ENCODE measurements at places on chromosomes 13 and 19.

GRCh38 chr13:36992362-36992761 is 6.8 kb downstream of the ALG5 start:
- DNase-seq = no peak

- no peak for DNase-seq
These were observed 8.9 kb downstream of the ZC3H4 start for GRCh38 chr19:47104680-47105079.

- DNase-seq = no peak
These were observed 407 bp downstream of the RAB3A start for GRCh38 chr19:18203408-18203862.

GRCh38 chr13:45817833-45818232 is 33.7 kb downstream of the SIAH3 start:
- DNase-seq = no peak

GRCh38 chr13:109547942-109548341 is 238.4 kb downstream of the IRS2 start:
- no peak for DNase-seq

- DNase-seq = no peak
These were observed 153.4 kb upstream of the TSHZ3 start for GRCh38 chr19:31502536-31503170.

DNA sequence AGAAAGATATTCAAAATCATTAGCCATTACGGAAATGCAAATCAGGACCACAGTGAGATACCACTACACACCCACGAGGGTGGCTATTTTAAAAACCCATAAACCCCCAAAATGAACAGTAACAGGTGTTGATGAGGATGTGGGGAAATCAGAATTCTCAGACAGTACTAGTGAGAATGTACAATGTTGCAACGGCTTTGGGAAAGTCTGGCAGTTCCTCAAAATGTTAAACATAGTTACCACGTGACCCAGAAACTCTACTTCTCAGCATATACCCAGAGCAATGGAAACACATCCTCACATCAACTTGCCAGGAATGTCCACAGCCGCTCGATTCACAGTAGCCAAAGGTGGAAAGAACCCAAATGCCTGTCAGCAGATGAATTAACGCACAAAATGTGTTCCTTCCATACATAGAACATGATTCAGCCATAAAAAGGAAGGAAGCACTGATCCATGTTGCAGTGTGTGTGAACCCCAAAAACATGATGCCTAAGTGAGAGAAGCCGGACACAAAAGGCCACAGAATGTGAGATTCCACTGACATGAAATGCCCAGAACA is 7.0 kb downstream of the PLVAP start:
- DNase-seq = no peak

DNA sequence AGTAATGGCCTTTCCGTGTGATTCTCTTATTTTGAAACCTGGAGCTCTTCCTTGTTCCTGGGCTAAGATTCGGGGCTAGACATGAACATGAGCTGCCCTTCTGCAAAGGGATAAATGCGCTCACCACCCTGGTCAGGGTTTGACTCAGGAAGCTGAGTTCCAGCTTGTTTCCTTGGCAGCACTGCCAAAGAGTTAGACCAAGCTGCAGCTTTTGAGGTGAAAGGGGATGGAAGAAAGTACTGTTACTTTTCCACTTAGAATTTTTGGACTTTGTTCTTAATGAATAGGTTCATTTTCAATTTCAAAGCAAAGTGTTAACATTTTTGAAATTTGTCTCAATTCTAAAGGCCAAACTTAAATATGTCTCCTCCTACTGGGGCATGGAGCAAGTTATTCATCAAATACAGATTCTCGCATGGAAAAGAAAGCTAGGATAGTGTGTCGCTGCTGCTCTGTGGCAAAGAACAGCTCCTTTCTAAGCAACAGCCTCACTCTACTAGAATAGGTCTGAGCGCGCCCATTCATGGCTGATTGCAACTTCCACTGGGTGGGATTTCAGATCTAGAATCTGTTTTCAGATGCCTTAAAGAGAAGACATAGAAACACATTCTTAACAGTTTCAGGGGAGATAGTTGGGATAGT is 2.2 kb downstream of the RGCC start:
- no peak for DNase-seq

DNA sequence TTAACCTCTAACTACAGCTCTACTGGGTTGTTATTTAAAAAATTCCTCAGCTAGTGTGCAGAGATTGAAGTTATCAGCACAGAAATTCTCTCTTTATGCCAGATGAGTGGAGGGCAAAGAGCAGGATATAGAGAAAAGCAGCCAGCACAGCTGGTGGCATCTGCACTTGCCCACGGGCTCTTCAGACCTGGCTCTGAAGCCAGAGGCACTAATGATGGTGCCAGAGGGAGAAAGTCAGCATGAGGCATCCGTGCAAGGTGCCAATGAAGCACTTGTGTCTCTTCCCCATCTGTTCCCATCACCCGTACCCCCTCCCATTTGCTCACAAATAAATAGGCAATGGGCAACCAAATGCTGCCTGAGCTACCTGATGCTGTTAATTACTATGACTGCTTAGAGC is 138.9 kb downstream of the OLFM4 start:
- DNase-seq = no peak

GRCh38 chr13:107124129-107124718 is 556.3 kb upstream of the ARGLU1 start:
- DNase-seq = peak; percentile 3

GRCh38 chr13:24133021-24133795 is 27.3 kb upstream of the SPATA13 start:
- no peak for DNase-seq

GRCh38 chr13:57352114-57352513 is 185.1 kb downstream of the PRR20E start:
- DNase-seq = no peak

DNA sequence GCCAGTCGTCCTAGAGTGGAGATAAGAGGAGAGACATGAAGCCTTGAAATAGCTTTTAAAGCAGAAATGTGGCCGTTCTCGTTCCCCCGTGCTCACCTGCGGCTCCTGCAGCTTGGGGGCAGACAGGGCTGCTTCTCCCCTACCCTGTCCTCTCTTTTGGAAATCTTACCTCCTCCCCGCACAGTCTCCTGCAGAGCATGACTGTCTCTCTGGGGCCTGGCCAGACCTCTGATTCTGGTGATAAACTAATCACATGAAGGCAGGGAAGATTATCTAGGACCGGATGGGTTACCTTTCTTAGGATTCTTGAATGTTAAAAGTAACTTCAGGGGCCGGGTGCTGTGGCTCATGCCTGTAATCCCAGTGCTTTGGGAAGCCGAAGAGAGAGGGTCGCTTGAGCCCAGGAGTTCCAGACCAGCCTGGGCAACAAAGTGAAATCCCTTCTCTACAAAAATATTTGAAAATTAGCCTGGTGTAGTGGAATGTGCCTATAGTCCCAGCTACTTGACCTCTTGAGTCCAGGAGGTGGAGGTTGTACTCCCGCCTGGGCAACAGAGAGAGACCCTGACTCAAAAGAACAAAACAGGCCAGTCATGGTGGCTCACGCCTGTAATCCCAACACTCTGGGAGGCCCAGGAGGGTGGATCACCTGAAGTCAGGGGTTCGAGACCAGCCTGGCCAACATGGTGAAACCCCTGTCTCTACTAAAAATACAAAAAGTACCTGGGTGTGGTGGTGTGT is 8.1 kb downstream of the CEBPA start:
- no peak for DNase-seq

GRCh38 chr19:14002571-14003250 is 3.4 kb downstream of the RFX1 start:
- DNase-seq = no peak

- no peak for DNase-seq
These were observed 21.7 kb upstream of the CALM3 start for GRCh38 chr19:46579361-46579879.

DNA sequence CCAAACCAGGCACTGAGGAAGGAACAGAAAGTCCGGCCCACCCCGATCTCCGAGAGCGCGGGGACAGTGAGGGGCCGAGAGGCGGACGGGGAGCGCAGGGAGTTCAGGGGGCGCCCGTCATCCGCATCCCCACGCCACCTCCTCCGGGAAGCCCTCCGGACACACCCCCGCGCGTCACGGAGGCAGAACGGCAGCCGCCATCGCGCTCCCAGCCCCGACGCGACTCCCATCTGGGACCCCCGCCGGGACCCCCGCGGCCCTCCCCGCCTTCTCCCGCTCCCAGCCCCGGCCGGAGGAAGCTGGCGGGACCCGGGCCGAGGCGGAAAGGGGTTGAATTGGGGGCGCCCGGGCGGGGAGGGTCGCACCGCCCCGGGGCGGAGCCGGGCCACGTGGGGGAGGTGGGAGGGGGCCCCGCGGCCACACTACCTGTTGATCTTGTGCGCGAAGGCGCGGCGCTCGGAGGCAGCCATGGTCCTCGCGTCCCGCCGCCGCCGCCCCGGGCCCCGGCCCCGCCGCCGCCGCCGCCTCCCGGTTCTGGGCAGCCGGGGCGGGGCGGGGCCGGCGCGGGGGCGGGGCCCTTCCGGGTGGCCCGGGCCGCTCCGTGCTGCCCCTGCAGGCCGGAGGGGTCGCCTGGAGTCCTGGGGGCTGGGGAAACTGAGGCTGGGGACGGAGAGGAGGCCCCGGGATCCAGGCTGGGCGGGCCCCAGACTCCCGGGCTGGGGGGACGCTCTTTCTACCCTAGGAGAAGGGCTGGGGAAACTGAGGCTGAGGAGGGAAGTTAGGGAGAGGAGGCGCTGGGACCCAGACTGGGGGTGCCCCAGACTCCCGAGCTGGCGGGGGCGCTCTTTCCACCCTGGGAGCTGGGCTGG is at the start of gene DOCK6:
DOCK6 (minus strand) TSS at position 554 of the 869 bp plus-strand sequence; CDS start at position 470, 84 bp downstream.
- peak; percentile 41 for DNase-seq

DNA sequence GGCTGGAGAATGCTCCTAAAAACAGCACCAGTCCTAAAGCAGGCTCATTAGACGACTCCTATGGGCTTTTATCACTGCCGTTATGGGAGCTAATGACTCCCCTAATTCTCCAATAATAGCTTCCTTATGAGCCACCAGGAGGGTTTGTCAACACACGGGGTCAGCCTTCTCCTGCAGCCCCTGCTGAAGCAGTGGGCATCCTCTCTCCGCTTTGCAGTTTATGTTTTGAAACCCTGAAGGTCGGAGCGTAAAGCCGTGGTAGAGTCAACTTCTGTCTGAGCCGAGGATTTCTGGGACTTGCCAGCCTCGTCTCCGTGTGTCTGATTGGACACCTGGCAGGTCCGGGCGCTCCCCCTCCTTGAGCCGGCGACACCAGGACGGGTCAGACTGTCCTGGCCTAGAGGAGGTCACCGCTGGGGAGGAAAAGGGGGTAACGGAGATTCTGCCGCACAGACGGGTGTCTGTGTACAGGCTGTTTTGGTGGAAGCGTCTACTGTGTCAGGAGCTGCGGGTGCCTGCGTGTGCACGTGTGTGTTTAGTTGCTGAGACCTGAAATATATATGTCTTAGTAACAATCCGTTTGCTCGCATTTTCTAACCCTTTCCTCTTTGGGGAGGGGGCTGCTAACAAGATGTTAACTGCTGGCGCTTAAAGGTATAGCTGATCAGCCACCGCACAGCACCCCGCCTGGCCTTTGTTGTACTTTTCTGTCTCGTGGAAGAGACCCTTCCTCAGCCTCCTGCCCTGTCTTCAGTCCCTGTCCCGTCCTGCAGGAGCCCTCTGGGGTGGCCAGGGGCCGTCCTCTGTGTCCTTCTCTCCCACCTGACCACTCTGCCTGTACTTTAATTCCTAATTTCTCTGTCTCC is 1.9 kb downstream of the KDM4B start:
- no peak for DNase-seq

DNA sequence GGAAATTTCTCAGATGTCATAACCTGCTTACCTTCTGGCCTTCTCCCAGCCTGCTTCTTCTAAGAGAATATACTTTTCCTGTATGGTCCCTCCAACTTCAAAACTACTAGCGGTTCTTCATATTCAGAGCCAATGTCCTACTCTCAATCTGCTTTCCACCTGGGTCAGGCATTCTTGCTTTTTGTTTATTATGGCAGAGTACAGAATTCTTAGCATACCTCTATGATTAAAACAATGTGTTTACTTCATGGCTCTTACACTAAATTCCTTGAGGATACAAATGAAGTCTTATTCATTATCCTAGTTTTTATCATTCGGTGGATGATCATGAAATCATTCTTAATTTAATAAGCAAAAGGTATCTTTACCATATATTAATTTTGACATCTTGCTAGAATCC is 484.2 kb upstream of the SLITRK1 start:
- no peak for DNase-seq

DNA sequence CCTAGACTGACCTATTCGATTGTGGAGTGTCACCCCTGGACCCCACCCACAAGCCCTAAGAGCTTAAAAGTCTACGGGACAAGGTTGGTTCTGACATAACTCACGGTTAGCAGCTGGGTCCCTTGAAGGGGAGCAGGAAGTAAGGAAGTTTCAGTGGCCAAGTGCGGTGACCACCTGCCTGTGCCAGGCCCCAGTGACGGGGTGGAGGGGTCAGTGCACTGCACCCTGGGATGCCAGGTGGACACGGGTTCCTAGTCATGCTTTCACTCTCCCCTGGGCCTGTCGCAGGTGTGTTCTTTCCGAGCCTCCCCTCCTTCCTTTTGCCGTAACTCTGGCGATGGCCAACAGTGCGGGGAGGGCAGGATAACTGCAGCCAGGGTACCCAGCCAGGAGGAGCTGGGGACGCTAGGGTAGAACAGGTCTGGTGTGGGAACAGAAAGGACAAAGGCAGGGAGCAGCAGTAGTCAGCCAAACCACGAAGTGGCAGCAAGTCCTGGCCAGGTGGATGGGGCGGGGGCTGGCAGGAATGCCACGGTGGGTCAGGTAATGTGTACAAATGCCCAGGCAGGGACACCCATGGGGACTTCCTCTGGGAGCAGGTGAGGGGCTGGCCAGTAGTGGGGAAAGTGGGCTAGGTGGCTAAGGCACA is 58.3 kb downstream of the RGCC start:
- DNase-seq = no peak

DNA sequence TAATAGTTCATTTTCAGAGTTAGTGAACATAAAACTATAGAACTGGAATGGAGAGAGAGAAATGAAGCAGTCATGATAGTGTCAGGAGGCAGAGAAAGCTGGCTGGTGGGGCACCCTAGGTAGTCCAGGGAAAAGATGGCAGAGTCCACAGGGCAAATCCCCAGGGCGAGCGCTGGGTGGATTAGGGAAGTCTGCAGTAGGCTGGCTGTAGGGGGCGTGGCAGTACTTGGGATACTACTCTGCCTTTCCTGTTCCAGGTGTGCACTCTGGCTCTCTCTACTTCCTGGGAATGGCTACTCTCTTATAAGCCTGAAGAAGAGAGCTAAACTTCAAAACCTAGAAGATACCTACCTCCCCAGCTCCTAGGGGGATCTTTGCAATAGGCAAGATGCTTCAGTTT is 232.9 kb upstream of the SLC10A2 start:
- DNase-seq = no peak

GRCh38 chr13:24802074-24802473 is 38.1 kb downstream of the RNF17 start:
- DNase-seq = no peak

DNA sequence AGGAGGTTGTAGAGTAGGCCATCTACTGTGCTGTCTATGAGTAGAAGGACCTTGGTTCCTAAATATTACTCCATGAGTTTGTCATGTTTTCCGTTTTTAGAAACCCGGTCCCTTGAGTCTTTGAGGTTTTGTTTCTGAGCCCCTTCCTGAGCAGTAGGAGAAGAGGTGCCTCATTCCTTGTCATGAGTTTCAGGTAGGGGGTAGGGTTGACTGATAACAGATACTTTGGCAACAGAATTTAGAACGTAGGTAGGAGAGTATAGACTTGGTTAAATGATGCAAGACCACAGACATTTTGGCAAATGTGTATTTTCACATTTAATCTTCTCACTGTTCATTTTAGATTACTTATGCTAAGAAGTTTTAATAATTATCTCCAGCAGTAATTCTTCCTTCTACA is 24.6 kb downstream of the LMO7 start:
- DNase-seq = no peak

- DNase-seq = peak; percentile 2
These were observed 1.3 kb upstream of the INTS6 start for GRCh38 chr13:51453959-51454703.

GRCh38 chr13:23960566-23961156 is 63.4 kb upstream of the C1QTNF9B start:
- DNase-seq = no peak

Data from HTR-8/SVneo (cell line).